Stimulated activated CD4-positive, alpha-beta T cell treated with anti-CD3 and anti-CD28 coated beads, Interleukin-4, amount 100 ng/mL, for 4 hours (primary cell): ENCODE measurements at places on chromosomes 1 and 21.

DNA sequence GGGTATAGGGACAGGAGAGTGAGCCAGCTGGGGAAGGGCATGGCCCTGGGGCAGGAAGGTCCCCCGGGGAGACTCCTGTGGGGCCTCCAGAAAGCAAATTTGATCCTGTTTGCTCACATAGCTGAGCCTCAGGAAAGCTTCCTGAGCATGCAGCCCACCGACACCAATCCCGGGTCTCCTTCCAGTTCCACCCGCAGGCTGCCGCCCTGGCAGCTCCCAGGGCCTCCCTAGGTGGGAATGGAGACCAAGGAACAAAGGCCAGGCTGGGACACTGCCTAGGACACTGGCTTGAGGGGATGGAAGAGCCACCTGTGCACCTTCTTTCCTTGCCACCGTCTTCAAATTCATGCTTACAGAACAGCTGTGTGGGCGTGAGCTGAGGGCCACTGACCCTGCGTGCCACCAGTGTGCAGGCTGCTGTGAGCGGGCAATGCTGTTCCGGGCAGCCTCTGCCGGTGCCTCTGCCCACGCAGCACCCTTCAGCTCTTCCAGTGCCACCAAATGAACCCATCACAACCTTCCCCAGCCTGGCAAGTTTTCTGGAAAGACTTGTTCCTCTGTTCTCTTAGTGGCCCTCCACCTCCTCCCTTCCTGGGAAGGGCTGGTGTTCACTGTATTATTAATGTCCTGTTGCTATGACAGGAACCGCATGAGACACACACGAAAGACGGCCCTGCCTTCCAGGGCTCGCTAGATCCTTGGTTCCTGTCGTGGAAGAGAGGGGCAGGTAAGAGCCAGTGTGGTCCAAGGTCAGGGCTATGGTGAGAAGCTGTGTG, 53.6 kb downstream of the ACBD3 start:
- no peak for DNase-seq

DNA sequence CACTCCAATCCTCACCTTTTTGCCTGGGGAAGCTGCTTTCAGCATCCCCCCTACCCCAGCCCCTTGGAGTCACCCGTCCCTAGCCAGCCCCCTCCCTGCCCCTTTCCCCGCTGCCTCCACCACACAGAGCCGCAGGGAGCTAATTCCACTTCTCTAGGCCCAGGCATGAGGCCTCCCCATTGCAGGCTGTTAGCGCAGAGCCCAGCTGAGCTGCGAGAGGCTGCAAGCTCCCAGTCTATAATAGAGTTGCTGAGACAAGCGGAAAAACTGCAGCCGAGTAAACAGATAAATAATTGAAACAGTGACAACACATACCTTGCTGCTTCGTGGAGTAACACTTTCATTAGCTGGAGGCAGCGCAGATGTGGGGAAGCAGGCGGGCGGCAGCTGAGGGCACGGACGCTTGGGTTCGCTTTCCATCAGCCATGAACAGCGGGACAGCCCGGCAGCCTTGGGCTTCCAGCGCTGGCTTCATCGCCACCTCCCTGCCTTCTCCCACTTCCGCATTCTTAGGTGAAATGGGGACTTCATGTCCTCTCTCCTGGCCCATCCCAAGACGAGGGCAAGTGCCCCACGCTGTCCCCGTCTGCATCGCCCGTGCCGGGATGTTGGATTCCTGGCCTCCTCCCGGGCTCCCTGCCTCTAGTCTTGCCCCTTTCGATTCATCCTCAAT, 183.3 kb downstream of the IGSF21 start:
- DNase-seq, result no peak

- no peak for DNase-seq
Observed at GRCh38 chr1:1861339-1861730, 29.6 kb downstream of the GNB1 start.

DNA sequence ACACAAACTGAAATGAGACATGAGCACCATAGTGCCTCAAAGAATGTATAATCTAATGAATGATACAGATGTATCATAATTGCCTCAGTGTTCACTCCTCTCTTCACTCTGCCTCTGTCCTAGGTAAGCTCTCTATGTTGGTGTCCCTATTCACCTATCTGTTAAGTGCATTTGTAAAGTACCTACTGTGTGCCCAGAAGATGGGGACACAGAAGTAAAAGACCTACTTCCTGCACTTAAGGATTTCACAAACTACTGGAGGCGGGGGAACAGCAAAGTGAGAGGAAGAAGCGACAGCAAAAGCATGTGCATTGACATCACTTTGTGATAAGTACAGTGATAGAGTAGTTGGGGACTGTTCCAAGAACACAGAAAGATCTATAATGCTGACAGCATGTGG, 18.1 kb downstream of the RD3 start:
- DNase-seq, result no peak

- DNase-seq, result no peak
Observed at GRCh38 chr1:38133756-38134155, 87.2 kb upstream of the POU3F1 start.

- no peak for DNase-seq
Observed at GRCh38 chr1:15324869-15325335, 77.9 kb downstream of the FHAD1 start.

- DNase-seq, result no peak
Observed at GRCh38 chr1:11594222-11594621, 60.0 kb downstream of the FBXO2 start.

DNA sequence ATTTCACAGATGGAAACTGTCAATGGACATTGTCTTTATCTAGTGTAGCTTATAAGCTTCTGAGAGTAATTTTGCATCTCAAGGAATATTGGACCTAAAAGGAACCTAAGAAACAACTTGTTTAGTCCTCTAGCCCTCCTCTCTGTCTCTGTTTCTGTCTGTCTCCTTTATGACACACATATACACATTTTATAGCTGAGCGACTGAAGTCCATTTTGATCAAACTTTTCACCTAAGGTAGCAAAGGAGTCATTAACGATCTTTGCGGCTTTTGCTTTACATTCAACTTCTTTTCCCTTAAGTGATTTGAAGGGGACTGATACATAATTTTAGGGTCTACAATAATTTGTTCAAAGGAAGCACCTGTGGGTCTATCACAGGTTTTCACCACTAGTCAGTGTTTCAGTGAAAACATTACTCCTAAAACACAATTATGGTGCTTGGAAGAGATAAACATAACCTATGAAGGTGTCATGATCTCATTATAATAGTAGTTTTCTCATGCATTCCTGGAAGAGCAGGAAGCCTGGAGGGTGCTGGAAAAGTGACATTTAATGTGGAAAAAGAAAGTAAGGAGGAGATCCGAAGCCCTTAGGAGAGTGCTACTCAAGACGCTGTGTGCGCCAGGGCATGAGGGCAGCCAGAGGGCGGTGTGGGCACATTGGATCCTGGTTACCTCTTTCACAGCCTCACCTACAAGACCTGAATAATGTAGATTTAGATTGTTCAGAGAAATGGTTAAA, 248.6 kb downstream of the DNM3 start:
- DNase-seq, result peak; percentile 55

GRCh38 chr1:38892976-38893375, 11.6 kb upstream of the GJA9 start:
- DNase-seq, result no peak

GRCh38 chr1:31027693-31028526, 37.6 kb downstream of the PUM1 start:
- DNase-seq, result no peak

DNA sequence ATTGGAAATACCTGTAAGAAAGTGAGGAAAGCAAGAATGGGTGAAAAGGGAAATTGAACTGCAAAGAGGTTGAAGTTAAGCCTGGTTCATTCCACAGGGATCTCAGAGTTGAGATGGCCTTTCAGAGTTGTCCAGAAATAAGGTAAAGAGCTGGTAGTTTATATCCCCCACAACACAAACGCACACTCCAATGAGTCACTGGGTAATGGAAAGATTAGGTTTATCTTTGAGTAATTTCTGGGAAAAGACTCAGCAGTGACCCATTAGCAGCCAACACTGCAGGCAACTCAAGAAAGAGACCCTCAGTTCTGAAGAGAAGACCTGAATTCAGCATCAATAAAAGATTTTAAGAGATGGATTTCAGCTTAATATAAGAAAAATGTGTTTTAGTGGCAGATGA, 485.5 kb downstream of the PTPRC start:
- DNase-seq, result no peak

DNA sequence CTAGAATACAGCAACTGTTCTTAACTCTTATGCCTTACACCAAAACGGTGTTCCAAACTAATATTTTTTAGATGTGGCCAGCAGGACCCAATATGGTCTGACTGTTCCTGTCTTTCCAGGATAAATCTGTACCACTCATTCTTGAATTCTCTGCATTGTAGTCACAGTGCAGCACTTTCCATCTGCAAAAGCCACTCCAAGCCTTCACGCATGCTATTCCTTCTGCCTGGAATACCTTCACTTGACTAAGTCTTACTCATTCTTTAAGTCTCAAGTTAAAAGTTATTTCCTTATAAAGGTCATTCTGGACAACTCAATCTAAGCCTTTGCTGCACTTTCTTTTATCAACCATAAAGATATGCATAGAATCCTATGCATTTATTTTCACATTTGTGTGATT, 1194.5 kb downstream of the PLA2G4A start:
- no peak for DNase-seq

DNA sequence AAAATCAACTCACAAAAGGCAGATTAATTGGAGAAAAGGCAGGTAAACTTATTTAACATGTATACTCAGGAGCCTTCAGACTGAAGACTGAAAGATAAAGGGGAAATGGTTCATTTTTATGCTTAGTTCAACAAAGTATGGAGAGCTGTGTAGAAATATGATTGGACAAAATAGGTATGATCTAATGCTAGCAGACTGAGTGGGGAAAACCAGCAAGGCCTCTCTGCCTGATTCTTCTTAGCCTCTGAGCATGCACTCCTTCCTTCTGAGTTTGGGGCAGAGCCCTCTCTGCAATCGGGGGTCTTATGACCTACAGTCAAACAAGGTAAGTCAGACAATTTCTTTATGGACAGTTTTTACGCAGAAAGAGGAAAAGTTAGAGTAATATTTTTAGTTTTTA, 38.8 kb upstream of the SUCO start:
- DNase-seq, result no peak

- DNase-seq, result no peak
Observed at GRCh38 chr1:20987831-20988825, 188.6 kb downstream of the EIF4G3 start.

- DNase-seq, result no peak
Observed at GRCh38 chr1:225449774-225450173, 21.9 kb upstream of the LBR start.

DNA sequence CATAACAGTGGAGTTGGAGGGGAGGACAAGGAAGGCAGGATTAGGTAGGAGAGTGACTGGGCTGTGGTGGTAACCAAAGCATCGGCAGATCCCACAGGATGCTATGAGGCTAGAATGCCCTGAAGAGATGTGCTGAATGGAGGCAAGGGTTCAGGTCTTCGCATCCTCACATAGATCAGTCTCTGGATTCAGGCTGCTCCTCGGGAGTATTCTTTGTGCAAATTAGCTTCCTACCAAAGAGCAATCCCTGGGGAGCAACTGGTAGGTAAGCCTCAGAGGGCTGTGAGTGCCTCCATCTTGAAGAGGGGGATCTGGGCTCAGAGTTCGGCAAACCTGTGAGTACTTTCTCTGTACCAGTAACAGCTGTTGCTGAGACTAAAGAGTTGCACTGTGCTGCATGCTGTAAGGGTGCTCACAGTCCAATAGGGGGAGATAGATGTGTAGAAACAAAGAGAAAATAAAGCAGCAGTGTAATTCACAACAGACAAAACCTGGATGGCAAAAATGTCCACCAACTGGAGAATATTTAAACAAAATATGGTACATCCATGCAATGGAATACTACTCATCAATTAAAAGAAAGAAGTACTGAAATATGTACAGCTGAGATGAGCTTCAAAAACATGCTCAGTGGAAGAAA, 322.4 kb upstream of the DEPDC1 start:
- DNase-seq, result no peak

- DNase-seq, result no peak
Observed at GRCh38 chr1:71414179-71414578, 333.3 kb upstream of the ZRANB2 start.

- no peak for DNase-seq
Observed at GRCh38 chr1:224523676-224524075, 89.1 kb upstream of the WDR26 start.

- DNase-seq, result peak; percentile 12
Observed at GRCh38 chr1:28115267-28115666, 26.9 kb upstream of the EYA3 start.

DNA sequence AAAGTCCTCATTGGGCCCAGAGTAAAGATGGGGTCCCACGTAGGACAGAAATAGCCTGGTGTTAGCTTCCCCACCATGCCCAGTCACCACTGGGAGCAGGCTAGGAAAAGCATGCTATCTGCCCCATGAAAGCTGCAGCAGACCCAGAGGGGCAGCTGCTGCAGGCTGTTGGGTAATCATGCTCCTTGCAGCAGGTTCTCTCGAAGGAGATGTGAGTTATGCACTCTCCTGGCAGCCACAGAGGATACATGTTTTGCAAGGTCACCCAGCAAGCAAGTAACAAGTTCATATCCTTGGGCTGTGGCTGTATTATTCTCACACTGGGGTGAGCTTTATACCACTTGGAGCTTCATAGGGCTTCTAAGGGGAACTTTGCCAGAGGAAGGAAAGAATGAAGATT, 9.1 kb upstream of the HEYL start:
- DNase-seq, result no peak

- no peak for DNase-seq
Observed at GRCh38 chr21:36686955-36687354, 12.0 kb upstream of the SIM2 start.

GRCh38 chr1:1359308-1359663, 931 bp upstream of the MXRA8 start:
- no peak for DNase-seq

GRCh38 chr21:28280611-28281010, 712.1 kb downstream of the LTN1 start:
- DNase-seq, result no peak

DNA sequence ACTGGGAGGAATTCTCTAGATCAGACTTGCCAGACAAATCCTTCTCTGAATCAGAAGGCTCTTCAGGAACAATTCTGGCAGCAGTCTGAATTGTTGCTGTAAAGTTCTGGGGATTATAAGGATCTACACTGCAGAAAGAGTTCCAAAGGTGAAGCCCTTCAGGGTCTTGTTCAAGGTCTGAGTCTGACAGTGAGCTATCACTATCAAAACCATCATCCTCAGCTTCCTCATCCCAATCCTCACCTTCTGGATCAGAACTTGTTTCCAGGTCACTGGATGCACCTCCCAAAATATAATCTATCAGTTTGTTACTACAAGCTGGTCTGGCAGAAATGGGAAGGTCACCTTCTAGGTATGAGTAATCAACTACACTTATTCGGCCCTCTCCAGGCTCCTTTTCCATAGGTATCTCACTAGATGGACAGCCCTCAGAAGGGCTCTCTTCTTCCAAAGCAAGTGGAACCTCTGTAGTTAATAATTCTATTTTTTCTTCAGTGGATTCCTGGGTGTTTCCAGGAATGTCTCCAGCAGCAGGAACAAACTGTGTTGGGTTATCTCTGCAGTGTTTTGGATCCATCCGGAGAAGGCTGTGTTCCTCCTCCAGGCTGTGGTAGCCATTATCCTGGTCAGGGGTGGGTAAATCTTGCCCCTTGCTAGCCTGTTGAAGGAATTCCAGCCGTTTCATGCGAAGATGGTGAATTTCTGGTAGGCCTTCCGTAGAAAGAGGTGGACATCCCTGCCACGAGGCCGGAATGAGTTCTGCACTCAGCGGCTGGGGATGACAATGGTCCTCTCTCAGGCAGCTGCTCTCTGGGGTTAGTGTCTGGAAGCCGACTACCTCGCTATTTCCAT, 1.6 kb downstream of the PPP1R15B start:
- DNase-seq, result no peak
